ENCODE measurements at places on chromosomes 2 and 18. TPM values are rescaled to one million over a fixed set of nuclear protein-coding genes. Genes with fewer than 3 reads are reported as not detected.

DNA sequence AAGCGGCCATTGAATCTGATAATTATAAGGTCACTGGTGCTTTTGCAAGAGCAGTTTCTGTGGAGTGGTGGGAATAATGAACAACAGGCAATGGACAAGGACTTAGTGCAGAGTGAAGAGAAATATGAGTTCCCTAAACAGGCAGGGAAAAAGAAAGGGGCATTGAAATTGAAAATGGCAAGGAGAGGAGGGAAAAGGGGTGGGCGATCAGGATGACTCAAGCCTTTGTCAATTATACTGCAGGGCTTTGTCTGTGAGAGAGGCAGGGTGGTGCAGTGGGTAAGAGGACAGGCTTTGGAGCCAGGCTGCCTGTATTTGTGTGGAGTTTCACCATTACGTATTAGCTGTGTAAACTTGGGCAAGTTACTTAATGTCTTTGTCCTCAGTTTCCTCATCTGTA is 29.5 kb upstream of the PAIP2B start:
- peak; percentile 83 for ATAC-seq

- no peak for ATAC-seq
Measured at GRCh38 chr2:155913356-155913755, 419.2 kb downstream of the NR4A2 start.

CCDC141 gene
- 0.14 TPM for total RNA-seq

GRCh38 chr2:69483696-69484095 is 46.5 kb upstream of the NFU1 start:
- ATAC-seq: no peak

CXCR1 gene
- 0.21 TPM for total RNA-seq

- ATAC-seq: no peak
Measured at GRCh38 chr2:6683516-6683915, 182.2 kb downstream of the CMPK2 start.

DNA sequence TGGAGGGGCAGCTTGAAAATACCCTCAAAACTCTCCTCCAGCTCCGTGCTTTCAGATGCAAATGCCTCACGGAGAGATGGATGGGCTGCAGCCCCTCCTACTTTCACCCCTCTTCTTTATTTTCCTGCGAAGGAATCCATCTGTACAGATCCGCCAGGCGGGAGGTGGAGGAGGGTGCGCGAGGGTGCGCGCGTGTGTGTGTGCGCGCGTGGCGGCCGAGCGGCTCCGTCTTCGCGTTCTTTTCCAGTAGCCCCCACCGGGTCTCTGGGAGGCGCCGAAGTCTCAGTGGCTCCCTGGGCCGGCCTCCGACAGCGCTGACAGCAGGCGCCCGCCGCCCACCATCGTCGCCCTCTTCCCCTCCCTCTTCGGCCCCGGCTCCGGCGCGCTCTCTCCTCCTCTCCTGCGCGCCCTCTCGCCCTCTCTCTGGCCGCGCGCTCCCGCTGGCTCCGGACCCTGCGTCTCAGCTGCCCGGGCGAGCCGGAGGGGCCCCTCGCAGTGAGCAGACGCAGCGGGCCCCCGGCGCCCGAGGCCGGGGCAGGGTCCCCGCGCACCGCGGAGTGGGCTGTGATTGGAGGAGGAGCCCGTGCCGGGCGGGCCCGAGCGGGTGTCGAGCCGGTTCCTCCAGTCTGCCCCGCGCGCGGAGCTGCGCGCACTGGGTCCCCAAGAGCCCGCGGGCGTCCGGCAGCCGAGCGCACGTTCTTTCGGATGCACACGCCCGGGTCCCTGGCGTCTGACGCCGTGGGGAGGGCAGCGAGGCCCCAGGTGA is at the start of gene CDH7:
TSS of gene CDH7 (plus strand) at position 624 of the 766 bp plus-strand sequence. CDS start 11,831 bp downstream, outside the sequence.
- no peak for ATAC-seq

GRCh38 chr2:175755169-175755568 is 246.9 kb downstream of the LNPK start:
- no peak for ATAC-seq

DNA sequence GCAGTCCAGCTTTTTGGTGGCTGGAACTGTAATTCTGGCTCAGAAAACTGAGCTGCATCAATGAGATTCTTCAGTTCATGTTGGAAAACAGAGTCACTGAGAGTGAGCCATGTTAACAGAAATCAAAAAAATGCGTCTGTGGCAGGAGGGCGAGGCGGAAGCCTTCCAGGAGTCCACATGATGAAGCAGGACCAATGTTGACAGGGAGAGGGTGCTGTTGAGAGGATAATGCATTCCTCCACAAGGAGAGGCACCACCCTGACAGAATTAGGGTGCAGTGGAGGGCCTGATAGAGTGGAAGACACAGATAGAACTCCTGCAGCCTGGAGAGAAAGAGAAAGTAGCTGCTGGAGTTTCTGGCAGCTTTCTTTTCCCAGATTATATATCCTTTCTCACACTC is 111.5 kb downstream of the MGAT5 start:
- peak; percentile 51 for ATAC-seq

GRCh38 chr2:154195644-154196195 is 324.0 kb downstream of the GALNT13 start:
- ATAC-seq: peak; percentile 61

DNA sequence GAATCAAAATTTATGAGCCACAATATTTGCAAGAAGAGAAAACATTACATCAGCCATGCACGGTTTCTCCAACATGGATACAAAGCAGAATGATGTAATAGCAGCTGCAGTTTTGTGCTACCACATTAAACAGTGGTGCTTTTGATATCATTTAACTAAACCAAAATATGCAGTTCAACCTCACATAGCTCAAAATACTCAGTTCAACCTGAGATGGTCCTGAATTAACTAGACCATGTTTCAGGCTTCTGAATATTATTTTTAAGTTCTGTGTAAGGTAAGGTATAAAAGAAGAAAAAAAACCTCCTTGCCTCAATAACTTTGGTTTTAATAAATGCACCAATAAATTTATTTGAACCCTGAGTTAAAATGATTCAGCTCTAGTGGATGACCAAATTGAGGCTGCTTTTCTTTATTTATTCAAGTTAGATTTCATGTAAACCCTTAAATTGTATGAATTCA is 18.8 kb upstream of the TSPYL6 start:
- ATAC-seq: peak; percentile 90

SERPINB11 gene
- not detected for total RNA-seq

DNA sequence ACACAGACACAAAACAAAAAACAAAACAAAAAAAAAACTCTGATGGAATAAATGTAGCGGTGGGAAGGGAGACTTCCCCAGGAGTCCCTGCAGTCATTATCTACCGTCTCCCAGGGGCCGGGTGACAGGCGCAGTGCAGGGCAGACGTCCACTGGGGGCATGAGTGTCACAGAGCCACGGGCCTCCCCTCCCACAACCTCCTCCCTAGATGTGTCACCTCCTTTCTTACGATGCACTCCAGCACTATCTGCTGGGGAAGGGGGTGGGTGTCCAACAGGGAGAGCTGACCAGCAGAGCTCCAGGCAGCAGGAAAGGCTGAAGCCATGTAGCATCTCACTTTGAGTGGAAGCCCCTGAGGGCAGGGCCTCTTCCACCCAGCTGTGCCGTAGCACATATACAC is 84.5 kb downstream of the LONRF2 start:
- ATAC-seq: no peak

DNA sequence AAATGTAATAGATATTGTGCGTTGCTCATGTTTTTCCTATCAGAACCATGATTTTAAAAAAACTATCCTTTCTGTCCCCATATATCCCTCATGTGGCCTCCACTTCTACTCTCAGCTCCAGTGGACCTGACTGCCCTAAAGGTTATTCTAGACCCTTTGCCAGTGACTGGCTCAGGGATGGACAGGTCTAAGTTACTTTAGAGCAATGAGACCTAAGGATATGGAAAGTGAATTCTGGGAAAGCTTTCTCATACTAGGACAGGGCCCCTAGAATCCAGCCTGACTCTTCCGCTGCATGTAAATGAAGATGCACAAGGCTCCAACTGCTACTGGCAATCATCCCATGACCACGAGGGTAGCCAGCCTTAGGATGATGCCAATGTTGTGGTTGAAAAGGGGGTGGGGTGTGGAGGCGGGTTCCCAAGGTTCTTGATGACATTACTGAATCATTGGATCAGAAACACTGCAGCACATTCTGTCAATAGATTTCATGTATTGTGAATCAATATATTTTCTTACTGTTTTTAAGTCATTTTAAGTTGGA is 21.3 kb downstream of the C2orf69 start:
- ATAC-seq: no peak

GRCh38 chr2:19933351-19933981 is 31.7 kb upstream of the TTC32 start:
- no peak for ATAC-seq

DNA sequence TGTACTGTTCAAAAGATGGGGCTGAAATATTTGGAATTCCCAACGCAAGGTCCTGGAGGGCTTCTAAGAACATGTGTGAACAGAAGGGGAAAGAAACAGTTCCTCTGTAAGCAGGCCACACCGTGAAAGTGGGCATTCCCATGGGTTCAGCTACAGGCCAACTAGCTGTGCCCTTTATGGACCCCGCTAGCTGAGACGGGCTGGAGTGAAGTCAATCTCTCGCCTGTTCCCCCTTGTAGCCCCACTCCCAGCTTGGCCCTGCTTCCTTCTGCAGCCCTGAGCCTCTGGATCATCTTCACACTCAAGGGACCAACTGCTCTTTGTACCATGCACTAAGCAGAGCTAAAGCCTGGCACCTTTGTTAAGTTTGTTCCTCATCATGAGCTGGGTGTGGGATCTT is 55.4 kb downstream of the POLR1A start:
- no peak for ATAC-seq

- no peak for ATAC-seq
Measured at GRCh38 chr2:207387001-207387571, 142.7 kb upstream of the CREB1 start.

- ATAC-seq: no peak
Measured at GRCh38 chr2:133314795-133315194, 253.5 kb downstream of the NCKAP5 start.

GRCh38 chr2:111698743-111699554 is 185.0 kb downstream of the ANAPC1 start:
- peak; percentile 97 for ATAC-seq

ITGA4 gene
- 2.4 TPM for total RNA-seq

GRCh38 chr2:241130316-241130715 is 19.0 kb downstream of the PASK start:
- no peak for ATAC-seq

VWC2L gene
- 0.73 TPM for total RNA-seq

FBXO36 gene
- total RNA-seq: 4.3 TPM

OR6B2 gene
- not detected for total RNA-seq

- peak; percentile 46 for ATAC-seq
Measured at GRCh38 chr2:97726261-97727064, 13.1 kb downstream of the ZAP70 start.

DNA sequence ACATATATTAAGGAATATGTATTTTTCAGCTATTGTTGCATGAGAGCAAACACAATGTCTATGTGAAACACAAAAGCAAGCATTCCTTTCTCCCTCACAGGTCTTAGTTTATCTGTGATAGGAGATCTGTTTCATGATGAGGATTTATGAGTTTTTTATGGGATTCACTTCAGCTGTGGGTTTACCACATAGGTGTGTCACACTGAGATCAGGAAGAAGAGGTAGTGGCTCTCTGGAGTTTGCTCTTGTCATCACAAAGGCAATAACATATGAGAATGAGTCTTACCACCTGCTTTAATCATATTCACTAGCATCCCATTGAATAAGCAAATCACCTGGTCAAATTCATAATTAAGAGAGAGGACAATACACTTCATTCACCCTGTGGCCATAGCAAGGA is 960.3 kb upstream of the SLC39A10 start:
- no peak for ATAC-seq

DNA sequence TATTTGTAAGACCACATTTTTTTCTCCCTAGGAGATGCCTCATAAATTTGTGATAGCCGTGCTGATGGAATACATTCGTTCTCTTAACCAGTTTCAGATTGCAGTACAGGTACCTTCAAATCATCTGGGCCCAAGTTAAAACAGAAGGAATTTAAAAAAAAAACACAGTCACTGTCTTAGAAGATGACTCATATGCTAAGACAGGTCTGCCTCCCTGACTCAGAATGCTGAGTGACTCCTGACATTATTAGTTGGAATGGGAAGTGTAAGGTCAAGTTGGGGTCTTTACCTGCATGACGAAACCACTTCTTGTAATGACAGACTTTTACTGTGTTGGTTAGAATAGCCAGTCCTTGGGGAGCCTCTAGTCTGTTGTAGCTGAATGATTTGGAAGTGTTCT is 26.3 kb downstream of the RMC1 start:
- ATAC-seq: peak; percentile 35

- peak; percentile 88 for ATAC-seq
Measured at GRCh38 chr2:208406474-208407451, at the start of gene PTH2R. Gene PTH2R (plus strand): TSS chr2:208406792. CDS start chr2:208407044, 252 bp downstream.

DNA sequence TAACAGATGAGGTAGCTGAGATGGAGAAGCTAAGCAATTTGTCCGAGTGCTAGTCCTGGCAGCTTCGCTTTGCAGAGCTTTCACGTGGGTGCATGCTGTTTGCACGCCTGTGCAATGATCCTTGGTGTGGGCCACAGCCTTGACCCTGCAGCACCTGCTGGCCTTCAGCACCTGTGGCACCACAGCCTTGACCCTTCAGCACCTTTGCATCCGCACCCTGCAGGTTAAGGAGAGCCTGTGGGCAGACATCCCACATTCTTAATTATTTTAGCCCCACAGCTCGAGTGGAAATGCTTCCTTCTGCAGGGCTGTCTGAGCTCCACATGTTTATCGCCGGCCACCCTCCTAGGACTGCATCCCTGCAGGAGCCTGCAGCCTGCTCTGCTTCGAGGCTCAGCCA is 19.3 kb downstream of the NCK2 start:
- ATAC-seq: no peak

- ATAC-seq: no peak
Measured at GRCh38 chr18:61394983-61395382, 61.8 kb downstream of the CDH20 start.

MRPL44 gene
- total RNA-seq: 35.6 TPM

GRCh38 chr2:98809116-98809515 is 78.2 kb upstream of the MGAT4A start:
- ATAC-seq: no peak

GCKR gene
- 0.73 TPM for total RNA-seq

DNA sequence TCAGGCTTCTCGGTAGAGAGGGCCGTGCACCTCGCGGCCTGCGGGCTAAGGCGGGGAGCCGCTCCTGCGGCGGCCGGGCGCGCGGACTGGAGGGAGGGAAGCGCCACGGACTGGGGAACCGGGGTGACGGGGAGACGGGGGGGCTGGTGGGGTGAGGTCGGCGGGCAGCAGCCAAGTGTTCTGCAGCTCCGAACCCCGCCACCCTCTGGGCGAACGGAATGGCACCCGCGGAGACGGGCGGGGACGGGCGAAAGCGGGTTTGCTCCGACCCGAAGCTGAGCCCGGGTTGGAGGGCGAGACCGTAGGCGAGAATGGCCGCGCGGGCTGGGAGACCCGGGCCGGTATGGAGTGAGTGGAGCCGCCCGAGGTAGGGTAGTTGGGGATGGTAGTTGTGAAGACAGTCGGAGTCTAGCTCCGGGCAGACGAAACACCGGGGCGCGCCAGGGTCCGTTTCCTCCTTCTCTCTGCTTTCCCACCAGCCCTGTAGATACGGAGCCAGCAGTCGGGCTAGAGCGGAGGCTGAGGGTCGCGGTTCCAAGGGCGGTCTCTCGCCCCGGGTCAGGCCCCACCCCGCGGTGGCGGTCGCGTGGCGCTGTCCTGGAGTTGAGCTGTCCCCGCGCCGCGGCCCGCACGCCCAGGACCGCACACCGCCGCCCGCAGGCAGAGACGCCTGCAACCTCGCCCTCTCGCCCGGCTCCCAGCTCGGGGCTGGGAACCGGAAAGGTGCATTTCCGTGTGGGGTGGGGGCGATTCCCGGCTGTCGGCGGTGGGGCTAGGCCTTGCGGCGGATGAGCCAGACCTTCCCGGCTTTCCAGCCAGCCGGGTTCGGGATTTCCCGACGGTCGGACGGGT is 160.3 kb upstream of the SIX2 start:
- ATAC-seq: peak; percentile 51

Measured in motor neuron (in vitro differentiated cells).